ENCODE measurements at places on chromosomes 4 and X. TPM values are rescaled to one million over a fixed set of nuclear protein-coding genes. Genes with fewer than 3 reads are reported as not detected.

The CNGA1 gene
- 4.8 TPM for total RNA-seq

GRCh38 chr4:94722270-94722669, 35.5 kb upstream of the BMPR1B start:
- no peaks in the 10 kb centered on the region for H3K36me3 ChIP-seq
- no peaks in the 10 kb centered on the region for H3K27me3 ChIP-seq
- no peaks in the 10 kb centered on the region for H3K4me1 ChIP-seq
- no peak overlapping the region for H3K4me3 ChIP-seq
- DNase-seq: no peak

GRCh38 chrX:106467422-106467821, 144.4 kb upstream of the RADX start:
- no peaks in the 10 kb centered on the region for H3K4me1 ChIP-seq
- H3K27ac ChIP-seq: no peak overlapping the region
- no peak overlapping the region for H3K4me3 ChIP-seq
- no peak for DNase-seq
- H3K36me3 ChIP-seq: no peaks in the 10 kb centered on the region

- H3K27ac ChIP-seq: no peak overlapping the region
- H3K36me3 ChIP-seq: no peaks in the 10 kb centered on the region
- no peaks in the 10 kb centered on the region for H3K4me1 ChIP-seq
- H3K27me3 ChIP-seq: no peaks in the 10 kb centered on the region
- no peak overlapping the region for H3K4me3 ChIP-seq
- no peak for DNase-seq
These were observed 38.7 kb upstream of the THOC2 start for GRCh38 chrX:123771449-123772064.

GRCh38 chrX:103864886-103865534, 33.0 kb upstream of the RAB9B start:
- DNase-seq: no peak
- no peak overlapping the region for H3K4me3 ChIP-seq
- no peaks in the 10 kb centered on the region for H3K36me3 ChIP-seq
- H3K27ac ChIP-seq: no peak overlapping the region
- no peaks in the 10 kb centered on the region for H3K4me1 ChIP-seq

The MAGED4B gene
- total RNA-seq: not detected

- H3K36me3 ChIP-seq: no peaks in the 10 kb centered on the region
- H3K27ac ChIP-seq: no peak overlapping the region
- H3K27me3 ChIP-seq: no peaks in the 10 kb centered on the region
These were observed 34.5 kb downstream of the RPS6KA6 start for GRCh38 chrX:84153538-84153937.

- no peak overlapping the region for H3K27ac ChIP-seq
- DNase-seq: no peak
- H3K4me1 ChIP-seq: no peaks in the 10 kb centered on the region
- H3K4me3 ChIP-seq: no peak overlapping the region
- no peaks in the 10 kb centered on the region for H3K27me3 ChIP-seq
These were observed 156.9 kb downstream of the TENM3 start for GRCh38 chr4:182400081-182400480.

- DNase-seq: no peak
- H3K36me3 ChIP-seq: no peaks in the 10 kb centered on the region
- H3K27me3 ChIP-seq: no peaks in the 10 kb centered on the region
- no peak overlapping the region for H3K27ac ChIP-seq
These were observed 18.2 kb upstream of the UGT2B10 start for GRCh38 chr4:68797618-68798017.

GRCh38 chrX:108216405-108216804, 124.8 kb downstream of the ATG4A start:
- H3K4me1 ChIP-seq: no peaks in the 10 kb centered on the region
- no peak overlapping the region for H3K4me3 ChIP-seq
- no peaks in the 10 kb centered on the region for H3K36me3 ChIP-seq
- no peak overlapping the region for H3K27ac ChIP-seq
- H3K27me3 ChIP-seq: no peaks in the 10 kb centered on the region

The ZNF275 gene
- total RNA-seq: 11.3 TPM

GRCh38 chr4:87465739-87466366, 43.5 kb downstream of the NUDT9 start:
- peak; percentile 9 for DNase-seq
- H3K4me1 ChIP-seq: no peaks in the 10 kb centered on the region
- H3K4me3 ChIP-seq: no peak overlapping the region
- no peaks in the 10 kb centered on the region for H3K36me3 ChIP-seq
- no peaks in the 10 kb centered on the region for H3K27me3 ChIP-seq

Measured in GM12878 (cell line).